Right ventricle myocardium superior (tissue), 1 donor: ENCODE measurements at places on chromosomes 3 and 15. TPM values are rescaled to one million over a fixed set of nuclear protein-coding genes. Genes with fewer than 3 reads are reported as not detected.

DNA sequence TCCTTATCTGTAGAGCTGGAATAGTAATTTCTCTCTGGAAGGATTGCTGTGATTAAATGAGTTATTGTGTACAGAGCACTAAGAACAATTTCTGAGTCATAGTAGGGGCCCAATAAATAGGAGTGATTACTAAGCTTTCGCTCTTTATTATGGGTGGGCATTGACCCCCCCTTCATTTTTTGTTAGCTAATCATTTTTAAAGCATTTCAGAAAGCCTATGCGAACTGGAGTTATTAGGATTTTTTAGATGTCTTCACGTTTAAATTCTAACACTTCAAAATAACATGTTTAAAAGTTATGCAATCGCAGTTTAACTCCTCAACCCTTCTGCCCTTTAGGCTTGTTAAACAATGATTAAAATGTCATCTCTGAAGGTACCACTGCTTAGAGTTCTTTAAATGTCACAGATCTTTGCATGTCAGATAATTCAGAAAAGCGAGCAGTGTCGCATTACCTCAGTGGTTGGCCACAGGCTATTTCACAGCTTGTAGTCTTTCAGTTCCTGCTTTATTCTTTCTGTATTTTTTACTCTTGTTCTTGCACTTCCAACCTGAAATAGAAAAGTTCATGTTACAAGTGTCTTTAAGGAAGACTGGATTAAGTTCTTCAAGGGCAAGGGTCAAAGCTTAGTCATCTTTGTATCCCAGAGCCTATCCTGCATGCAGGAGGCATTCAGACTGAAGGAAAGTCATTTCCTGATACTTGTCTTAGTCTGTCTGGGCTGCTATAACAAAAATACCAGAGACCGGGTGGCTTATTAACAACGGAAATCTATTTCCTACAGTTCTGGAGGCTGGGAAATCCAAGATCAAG lies 102.9 kb downstream of the FNDC3B start:
- DNase-seq: no peak

HESX1 gene
- not detected for total RNA-seq

KCNMB3 gene
- 0.89 TPM for total RNA-seq

GRCh38 chr15:44317423-44318058 lies 29.0 kb downstream of the GOLM2 start:
- DNase-seq: no peak

DNA sequence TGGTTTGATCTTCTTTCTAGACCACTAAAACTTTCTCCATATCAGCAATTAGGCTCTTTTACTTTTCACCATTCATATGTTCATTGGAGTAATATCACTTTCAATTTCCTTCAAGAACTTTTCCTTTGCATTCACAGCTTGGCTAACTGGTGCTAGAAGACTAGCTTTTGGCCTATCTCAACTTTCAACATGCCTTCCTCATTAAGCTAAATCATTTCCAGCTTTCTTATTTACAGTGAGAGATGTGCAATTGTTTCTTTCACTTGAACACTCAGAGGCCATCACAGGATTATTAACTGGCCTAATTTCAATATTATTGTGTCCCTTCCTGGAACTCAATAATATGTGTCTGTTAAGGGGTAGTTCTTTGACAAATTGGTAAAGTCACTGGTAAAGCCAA lies 42.8 kb upstream of the PLOD2 start:
- DNase-seq: no peak

CFAP91 gene
- total RNA-seq: 0.75 TPM

DNA sequence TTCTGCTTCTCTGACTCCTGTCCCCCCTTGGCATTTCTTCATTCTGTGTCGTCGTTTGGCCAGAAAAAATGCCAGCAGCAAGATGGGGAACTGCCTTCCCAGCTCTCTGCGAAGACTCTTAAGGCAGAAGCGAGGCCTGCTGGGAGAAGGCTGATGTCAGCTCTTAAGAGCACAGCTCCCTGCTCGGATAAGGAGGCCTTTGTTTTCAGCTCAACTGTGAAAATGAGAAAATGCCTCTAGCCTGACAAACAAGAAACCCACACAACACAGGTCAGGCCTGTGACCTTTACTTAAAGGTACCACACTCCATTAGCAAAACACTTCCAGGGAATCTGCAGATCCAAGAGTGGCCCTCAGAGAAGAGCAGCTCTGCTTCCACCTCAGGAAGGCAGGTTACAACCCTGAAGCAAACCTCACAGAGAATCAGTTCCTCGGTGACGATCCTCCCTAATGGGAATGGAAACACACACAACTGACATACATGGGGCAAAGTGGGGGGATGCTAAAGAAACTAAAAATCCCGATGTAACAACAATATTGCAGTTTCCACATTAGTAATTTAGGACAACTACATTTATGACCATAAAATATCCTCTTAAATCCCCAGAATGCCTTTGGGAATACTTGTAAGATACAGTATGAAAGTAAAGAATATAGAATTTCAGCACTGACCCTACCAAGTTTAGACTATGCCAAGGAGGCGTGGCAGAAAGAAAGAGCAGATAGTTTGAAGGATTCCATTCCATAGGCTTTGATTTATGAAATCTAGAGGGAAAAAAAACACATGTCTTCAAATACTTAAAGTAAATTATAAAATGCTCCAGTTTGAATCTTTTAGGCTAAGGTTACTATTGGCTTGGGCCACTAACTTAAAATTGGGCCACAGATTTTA lies 52.1 kb downstream of the VGLL4 start:
- DNase-seq: peak; percentile 78

SERPINI2 gene
- total RNA-seq: 0.40 TPM

DNA sequence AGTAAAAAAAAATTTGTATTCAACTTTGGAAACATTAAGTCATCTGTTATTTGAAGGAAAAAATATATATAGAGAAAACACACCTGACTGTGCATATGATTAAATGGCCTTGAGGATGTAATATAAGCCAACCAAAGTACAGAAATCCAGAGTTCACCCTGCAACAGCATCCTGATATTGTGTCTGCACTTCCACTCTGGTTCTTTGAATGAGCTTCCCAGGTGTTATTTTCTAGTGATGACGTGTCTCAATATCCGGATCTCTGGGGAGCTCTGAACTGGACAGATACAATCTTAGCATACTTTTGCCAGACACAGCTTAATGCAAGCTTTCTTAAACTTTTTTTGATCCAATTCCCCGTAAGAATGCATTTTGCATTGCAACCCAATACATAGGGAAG lies 19.5 kb upstream of the PIK3CB start:
- DNase-seq: no peak

PLA2G4D gene
- total RNA-seq: not detected

DNA sequence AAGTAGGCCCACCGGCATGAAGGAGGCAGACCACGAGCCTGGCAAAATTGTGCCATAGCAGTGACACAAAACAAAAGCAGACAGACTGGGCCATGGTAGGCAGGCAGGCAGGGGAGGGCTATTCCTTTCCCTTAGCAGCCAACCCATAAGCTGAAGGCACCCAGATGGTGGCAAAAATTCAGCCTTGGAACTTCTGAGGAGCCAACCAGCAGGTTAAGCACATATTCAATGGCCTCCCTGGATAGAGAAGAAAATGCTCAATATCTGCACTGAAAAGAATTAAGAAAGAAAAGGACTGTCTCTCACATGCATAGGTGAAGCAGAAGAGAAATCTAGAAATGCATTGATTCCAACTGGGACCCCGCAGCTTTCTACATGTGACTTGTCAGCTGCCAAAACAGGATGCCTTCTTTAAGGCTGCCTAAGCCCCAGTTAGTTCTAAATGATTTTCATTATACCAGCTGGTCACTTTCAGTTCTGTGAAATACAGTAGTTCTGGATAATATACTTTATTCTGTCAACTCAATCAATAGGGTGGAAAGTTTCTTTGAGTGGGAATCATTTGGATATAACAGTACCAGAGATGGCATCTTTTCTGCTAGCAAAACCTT lies 2.7 kb downstream of the PRICKLE2 start:
- DNase-seq: no peak

DNA sequence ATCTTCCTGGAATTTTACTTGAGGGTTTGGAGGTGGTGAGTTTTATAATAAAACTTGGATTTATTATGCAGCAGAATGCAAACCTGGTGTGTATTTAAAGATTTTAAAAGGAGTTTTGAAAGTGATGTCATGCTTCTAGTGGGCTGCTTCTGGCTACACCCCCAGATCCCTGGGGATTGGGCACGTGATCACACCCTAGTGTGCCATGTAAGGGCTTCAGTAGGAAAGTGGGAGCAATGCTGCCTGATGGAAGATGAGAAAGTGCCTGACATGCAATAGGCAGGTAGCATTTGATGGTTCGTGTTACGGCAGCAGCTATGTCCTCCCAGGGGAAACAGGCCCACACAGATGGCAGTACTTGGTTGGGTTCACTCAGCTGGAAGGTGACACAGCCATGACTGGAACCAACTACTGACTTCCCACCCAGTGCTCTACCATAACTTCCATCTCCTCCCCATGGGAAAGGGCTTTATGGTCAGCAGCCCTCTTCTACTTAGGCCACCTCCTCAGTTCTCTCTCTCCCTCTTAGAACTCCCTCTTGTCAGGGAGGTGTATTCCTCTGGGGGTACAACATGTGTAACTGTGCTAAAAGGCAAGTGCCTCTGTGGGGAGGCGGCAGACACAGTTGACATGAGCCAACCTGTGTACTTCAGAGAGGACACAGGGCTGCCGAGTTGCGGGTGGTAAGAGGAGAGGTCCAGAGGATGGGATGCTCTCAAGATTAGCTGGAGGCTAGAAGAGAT lies 5.6 kb downstream of the ITPKA start:
- DNase-seq: no peak

- DNase-seq: no peak
Measured at GRCh38 chr3:179958759-179959158, 78.0 kb downstream of the PEX5L start.

RHCG gene
- total RNA-seq: not detected

- DNase-seq: no peak
Measured at GRCh38 chr15:71508081-71508682, 302.2 kb upstream of the NR2E3 start.

RETNLB gene
- not detected for total RNA-seq

GRCh38 chr3:126356373-126357264 lies 589 bp downstream of the KLF15 start:
- DNase-seq: peak; percentile 69
